Cortex of kidney (tissue), 1 donor: ENCODE measurements at places on chromosomes 1 and 21.

DNA sequence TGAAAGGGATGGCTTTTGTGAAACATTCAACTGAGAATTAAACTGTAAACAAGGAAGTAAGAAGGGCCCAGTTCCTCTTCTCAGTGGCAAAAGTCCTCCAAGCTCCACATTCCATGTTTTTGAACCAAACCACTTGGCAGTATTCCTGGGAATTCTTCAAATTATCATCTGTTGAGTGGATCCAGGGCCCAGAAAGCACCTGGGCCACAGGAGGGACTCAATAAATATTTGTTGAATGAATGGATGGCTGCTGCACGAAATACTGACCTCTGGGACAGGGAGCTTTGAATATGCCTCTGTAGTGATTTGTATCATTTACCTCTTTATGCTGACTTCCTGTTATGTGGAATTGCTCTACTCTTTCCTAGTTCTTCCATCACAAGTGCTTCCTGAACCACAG is 4.7 kb downstream of the SLC35F3 start:
- DNase-seq, result no peak

- no peak for DNase-seq
These were observed 34.2 kb downstream of the AK5 start for GRCh38 chr1:77316006-77316405.

- no peak for DNase-seq
These were observed 16.1 kb upstream of the AJAP1 start for GRCh38 chr1:4638345-4638729.

DNA sequence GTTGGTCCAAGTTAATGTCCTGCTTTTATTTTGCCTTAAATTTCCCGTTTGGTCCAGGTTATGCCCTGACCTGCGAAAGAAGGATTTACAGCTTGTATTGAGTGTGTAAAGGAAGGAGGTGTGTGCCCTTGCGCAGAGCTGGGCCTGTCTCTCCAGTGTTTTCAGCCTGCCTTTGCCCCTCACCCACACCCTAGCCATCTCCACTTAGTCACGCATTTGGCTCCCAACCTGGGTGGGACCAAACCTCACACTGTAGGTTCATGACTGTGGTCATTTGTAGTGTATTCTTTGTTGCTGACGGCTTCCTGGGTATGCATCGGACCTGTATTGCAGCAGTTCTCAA is 572 bp upstream of the SRSF10 start:
- DNase-seq, result no peak

DNA sequence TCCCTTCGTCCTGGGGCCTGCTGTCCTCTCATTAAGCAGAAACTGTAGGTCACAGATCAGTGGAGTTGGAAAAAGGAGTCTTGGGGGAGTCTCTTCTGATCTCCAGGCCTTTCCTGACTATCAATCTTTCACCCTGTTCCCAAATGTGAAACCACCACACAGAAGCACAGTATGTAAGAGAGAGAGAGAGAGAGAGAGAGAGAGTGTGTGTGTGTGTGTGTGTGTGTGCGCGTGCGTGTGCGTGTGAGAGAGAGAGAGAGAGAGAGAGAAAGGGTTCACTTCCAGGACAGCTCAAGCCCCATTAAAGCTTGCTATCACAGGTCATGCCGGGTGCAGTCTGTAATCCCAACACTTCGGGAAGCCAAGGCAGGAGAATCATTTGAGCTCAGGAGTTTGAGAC is 1.5 kb upstream of the TTC24 start:
- no peak for DNase-seq

- no peak for DNase-seq
These were observed 9.7 kb upstream of the THEM4 start for GRCh38 chr1:151918819-151919610.

- DNase-seq, result no peak
These were observed 42.2 kb downstream of the GIPC2 start for GRCh38 chr1:78088015-78088414.

GRCh38 chr21:42079939-42080787 is 9.0 kb downstream of the UMODL1 start:
- DNase-seq, result no peak

DNA sequence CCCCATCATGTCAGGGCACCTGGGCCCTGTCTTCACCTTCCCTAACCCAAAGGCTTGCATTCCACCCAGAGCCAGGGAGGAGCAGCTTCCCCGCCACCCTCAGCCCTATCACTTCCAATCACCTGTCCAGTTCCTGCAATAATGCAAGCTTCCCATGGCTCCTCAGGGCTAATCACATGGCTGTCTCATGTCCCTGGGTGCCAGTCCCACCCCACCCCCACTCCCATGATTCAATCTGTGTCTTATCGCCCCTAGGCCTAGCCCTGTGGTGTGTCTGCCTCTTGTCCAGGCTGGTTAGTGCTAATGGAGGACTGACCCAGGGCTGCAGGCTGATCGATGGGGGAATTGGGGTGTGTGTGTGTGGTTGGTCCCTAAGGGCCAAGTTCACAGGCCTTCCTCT is 11.0 kb upstream of the PEAR1 start:
- no peak for DNase-seq

DNA sequence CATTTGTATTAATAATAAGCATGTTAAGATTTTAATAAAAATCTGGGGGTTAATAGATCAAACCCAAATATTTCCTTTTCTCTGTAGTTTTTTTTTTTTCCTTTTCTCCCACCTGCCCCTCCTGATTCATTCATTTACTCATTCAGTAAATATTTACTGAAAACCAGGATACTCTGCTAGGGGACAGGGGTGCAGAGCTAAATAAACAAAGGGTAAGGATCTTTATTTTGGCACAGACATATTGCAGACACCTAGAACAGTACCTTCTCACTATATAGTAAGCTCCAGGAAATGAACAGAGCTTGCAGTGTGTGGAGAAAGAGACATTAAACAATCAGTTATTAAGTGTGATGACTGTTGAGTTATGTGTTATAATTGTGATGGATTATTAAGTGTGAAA is 60.9 kb downstream of the AK5 start:
- no peak for DNase-seq

GRCh38 chr1:204451352-204452124 is 39.9 kb upstream of the PPP1R15B start:
- no peak for DNase-seq

GRCh38 chr1:209029737-209030136 is 553.8 kb upstream of the CAMK1G start:
- DNase-seq, result no peak

GRCh38 chr1:10901091-10901890 is 104.8 kb upstream of the CASZ1 start:
- no peak for DNase-seq

- no peak for DNase-seq
These were observed 59.0 kb upstream of the EDEM3 start for GRCh38 chr1:184813528-184814089.

DNA sequence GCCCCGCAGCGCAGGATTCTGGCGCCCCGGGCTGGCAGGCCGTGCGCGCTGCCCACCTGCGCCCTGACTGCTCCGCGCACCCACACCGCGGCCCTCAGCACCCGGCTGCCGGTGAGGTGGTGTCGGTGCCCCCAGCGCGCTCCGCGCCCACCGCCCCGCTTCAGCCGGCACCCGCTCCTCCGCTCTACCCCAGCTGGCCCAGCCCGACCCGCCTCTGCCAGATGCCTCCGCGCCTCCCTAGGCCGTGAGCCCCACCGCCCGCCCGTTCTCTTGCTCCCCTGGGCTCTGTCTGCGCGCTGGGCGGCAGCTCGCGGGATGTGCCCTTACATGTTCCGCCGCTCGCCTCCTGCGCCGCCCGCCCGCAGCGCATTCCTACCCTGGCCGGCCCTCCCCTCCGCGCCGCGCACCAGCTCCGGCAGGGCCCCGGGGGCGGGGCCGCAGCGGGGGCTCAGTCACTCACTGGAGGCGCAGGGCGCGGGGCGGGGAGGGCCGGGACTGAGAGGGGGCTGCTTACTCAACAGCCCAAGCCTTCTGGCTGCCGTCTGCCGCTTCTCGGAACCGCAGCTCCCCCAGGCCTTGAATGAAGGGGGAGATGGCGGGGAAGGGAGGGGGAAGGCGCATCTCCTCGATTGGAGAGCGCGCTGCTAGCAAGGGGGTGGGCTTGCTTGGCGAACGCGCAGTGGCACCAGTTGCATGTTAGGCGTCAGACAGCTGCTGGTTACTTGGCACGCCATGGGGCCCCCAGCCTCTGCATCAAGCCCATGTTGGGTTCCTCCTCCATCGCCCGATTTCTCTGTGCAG is at the start of gene PHLDA3:
Gene PHLDA3, minus strand, starts transcription at position 345 of the 801 bp plus-strand sequence. CDS start 402 bp downstream, outside the sequence.
- no peak for DNase-seq

DNA sequence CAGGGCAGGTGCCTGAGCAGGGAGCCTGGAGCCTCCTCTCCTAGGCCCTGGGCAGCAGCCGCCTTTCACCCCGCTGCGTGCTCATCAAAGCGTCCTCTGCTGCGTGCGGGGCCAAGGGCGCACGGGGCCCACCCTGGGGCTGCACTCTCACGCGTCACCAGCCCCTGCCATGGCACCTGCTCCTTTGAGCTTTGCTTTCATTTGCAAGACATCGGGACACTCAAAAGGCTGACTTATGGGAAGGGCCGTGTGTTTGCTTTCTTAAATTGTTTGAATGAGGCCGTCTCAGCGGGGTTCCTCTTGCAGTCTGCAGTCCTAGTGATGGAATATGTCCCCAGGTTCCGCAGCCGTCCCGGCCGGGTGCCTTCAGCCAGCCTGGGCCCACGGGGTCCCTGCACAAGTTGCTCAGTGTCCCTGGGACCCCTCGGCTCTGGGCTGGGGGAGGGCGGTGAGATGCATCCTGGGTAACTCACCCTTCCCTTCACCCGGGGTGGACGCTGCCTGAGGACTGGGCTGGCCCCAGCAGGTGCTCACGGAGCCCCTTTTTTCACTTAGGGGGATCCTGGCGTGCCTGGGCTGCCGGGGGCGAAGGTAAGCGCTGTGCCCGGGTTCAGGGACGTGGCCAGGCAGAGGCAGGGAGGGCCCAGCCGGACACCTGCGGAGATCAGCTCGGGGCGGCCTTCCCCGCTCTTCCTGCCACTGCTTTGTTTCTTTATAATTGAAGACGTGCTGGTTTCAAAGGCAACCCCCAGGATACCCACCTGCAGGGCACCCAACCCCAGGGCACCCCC is 53.1 kb downstream of the SLC19A1 start:
- DNase-seq, result no peak

DNA sequence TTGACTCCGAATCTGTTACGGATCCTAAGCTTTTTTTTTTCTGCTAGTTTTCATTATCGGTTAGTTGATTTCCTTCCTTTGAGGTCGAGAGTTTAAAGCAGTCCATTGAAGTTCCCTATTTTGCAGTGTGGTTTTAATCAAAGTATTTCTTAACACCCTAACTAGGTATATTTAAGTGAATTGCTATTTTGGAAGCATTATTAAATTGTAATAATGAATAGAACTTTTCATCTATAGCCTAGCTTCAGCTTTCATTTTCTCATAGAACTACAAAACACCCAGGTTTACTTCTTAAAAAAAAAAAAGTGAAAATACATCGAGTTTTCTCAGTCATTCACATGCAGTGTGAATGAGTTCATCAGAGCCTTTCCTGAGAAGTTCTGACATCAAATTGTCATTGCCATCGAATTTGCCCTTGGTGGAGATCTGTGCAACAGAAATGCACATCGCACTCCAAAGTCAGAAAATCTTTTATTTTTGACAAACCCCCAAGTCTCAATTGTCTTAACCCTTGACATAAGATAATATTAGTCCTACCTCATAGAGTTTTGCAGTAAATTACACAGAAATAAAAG is 1.1 kb upstream of the LBR start:
- DNase-seq, result no peak

GRCh38 chr1:34828611-34829010 is 30.9 kb downstream of the SMIM12 start:
- DNase-seq, result no peak

DNA sequence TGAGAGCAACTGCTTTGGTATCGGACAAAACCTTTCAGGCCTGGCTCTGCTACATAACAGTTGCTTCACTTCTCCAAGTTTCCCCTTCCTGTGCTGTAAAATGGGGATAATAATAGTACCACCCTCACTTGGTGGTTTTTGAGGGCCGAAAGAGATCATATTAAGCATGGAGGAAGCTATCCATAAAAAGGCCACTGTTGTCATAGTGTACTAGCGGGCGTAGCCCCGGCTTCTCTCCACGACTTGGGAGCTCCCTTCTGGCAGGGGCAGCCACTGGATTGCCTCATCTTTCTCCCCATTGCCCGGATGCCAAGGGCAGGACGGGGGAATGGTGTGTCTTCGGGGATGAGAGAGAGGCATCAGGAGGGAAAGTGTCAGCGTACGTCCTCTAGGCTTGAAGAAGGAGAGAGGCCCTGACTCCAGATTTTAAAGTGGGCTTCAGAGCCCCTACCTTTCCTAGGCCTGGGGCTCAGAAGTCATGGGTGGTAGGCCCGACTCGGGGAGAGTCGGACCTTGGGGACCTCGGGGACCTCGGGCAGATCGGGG is 548 bp upstream of the MFSD2A start:
- DNase-seq, result no peak

GRCh38 chr1:101444873-101445618 is 208.2 kb downstream of the S1PR1 start:
- DNase-seq, result no peak

DNA sequence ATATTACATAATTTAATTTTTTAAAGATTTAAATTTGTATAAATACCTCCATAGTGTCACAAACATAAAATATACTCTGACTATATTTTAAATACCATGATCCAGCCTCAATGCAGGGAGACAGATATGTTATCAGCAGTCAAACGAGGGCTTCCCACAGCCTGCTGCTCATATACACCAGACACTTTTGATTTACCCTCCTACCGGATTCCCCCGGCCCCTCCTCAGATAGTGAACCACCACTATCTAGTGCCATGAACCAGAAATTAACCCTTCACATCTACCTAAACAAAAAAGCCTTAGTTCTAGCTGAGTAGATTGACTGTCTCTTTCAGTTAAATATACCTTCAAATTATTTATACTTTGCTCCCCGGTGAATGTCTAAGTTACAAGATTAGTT is 52.4 kb upstream of the C1orf53 start:
- DNase-seq, result no peak

DNA sequence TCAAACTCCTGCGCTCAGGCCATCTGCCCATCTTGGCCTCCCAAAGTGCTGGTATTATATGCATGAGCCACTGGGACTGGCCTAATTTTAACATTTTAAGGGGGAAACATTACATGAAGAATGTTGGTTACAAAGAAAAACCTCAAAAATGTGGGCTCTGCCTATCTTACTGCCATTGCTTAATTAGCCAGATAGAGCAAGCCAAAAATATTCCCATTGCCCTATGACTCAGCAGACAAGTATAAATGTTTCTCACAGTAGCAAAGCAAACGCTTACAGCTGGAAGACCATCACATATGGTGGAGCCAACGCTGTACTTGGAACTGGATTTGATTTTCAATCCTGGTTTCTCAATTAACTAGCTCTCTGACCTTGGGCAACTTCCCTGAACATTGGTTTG is 502.0 kb downstream of the SMYD3 start:
- no peak for DNase-seq

DNA sequence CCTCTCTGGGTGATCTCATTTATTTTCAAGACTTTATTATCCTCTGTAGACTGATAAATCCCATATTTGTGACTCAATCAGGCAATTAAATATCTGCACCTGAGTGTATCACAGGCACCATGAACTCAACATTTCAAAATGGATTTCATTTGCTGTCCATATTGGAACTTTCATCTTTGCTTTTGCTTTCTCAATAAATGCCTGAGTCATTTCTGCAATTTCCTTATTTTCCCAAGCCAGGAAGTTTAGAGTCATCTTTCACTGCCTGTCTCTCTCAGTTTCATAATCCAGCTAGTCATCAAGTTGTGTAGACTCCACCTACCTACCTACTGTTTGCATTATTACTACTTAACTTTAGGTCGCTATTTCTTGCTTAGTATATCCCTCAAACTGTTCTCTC is 540.9 kb downstream of the LMO4 start:
- DNase-seq, result no peak

GRCh38 chr1:153749408-153750005 is 21.7 kb downstream of the INTS3 start:
- DNase-seq, result no peak
